ENCODE measurements at places on chromosomes 7 and 10.

DNA sequence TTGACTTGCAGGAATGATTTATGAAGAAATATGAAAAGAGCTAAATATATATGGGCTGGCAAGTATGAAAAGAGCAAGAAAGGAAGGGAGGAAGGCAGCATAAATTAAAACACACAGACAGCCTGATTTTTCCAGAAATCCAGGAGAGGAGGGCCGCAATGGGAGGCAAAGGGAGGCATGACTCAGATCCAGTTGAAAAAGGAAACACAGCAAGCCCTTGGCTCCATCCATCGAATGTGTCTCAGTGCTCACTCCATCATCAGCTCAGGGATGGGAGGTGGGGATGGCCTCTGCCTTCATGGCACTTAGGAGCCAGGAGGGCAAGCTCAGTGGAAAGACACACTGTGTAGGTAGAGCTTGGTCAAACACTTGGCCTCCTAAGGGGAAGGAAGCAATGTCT is 75.7 kb upstream of the PDZD8 start:
- DNase-seq: no peak

DNA sequence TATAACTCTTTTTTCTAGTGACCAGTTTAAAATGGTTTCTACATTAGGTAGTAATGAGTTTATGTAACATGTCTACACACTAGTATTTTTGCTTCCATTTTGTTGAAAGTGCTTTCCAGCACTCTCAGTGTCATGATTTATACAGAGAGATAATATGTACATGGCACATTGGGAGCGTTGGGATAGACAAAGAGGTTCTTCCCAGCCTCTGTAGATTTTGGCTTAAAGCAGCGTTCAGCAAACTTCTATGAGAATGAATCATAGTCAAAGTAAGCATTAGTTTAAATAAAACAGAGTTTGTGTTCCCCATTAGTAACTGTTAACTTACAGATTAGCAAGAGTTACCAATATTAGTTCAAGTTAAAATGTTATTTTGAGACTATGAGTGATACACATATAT is 43.9 kb downstream of the SEPTIN14 start:
- DNase-seq: no peak

DNA sequence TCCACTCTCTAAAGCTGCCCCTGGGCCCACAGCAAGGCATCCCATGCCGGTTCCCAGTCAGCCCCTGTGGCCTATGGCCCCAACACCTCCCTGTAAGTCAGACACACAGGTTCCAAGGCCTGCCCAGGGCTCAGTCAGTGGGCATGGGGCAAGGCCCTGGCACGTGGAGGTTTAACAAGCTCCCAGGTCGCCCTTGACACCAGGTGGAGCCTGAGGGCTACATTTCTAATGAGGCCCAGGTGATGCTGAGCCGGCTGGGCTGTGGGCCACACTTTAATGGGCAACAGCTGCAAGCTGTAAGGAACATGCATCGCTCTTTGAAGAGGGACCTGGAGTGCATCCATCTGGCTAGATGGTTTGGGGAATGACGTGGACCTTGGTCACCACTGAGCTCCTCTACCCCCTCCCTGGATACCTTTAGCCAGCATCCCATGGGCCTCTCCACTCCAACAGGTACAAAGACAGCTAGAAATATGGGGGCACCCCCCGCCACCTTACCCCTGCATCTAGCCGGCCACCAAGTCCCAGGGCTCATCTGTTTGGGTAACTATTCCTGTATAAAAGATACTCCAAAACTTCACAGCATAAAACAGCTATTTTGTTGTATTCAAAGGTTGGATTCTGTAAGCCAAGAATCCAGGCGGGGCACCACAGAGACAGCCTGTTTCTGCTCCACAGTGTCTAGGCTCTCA is 122.5 kb downstream of the OAT start:
- no peak for DNase-seq

DNA sequence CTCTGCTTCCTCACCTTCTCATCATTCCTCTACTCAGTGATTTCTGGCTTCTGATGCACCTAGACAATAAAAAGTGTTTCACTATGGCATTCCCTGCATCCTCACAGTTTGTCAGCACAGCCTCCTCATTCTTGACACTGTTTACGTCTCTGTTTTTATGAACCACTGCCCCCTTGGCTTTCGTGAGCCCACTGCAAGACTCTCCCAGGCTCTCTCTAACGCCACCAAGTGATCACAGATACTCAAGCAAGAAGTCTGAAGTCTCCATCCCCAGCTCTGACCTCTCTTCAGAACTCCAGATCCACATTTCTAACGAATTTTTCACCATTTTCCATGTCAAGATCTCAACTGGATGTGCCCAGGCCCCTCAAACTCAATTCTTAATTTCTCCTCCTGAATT is 8.9 kb downstream of the SLC16A9 start:
- DNase-seq: no peak

DNA sequence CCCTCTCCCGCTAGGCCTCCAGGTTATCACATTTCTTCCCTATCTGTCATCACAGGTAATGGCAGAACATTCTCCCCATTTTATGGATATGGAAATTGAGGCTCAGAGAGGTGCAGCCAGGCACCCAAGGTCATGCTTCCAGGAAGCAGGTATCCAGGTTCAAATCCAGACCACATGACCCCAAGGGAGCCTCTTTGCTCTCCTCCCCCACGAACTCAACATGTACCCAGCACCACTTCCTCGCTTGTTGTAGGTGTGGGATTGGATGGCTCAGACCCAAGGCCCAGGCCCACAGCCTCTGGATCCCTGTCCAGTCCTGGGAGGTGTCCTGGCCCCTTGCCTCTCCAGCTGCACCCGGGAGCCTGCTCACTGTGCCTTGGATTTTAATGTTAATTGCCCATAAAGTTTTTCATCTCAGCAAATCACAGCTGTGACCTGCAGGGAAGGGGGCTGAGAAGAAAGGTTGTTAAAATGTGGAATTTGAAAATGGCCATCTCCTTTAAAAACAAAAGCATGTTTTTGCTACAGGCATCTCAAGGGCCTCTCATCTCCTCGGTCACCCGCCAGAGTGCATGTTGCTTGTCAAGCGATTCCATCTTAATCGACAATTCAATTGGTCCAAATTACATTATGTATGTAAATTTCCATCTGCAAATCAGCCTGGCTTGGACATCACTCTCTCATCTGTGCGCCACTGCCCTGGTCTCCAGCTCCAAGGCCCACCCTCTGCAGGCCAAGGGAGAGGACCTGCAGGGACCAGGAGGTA is 205.4 kb upstream of the ZMIZ1 start:
- no peak for DNase-seq

GRCh38 chr7:96327429-96327828 is 5.5 kb upstream of the SLC25A13 start:
- no peak for DNase-seq

DNA sequence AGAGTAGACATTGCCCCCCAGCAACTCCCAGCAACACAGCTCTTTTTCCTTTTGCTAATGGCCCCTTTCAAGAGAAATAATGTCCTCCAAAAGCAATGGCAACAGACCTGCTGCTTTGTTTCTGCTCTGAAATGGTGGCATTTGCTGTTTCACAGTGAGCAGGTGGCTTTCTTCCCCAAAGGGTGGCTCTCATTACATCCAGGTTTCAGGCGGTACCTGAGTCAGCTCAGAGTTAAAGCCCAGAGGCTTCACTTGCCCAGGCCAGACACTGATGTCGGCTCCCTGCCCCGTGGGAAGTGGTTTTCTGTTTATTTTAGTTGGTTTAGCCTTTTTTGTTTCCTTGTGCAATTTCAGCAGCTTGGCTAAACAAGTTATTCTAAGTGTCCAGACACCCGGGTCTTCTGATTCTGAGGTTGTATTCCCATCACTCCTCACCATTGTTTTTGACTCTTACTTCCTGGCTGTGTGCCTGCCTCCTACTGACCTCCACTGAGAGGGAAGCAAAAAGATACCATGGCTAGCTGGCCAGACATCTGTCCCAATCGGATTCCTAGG is 7.8 kb upstream of the ATOH7 start:
- no peak for DNase-seq

- DNase-seq: no peak
Measured at GRCh38 chr7:149886018-149886415, 12.2 kb downstream of the ATP6V0E2 start.

- no peak for DNase-seq
Measured at GRCh38 chr10:10128387-10128786, 889.3 kb upstream of the CELF2 start.

- DNase-seq: no peak
Measured at GRCh38 chr10:71580415-71580814, 139.2 kb downstream of the C10orf105 start.

DNA sequence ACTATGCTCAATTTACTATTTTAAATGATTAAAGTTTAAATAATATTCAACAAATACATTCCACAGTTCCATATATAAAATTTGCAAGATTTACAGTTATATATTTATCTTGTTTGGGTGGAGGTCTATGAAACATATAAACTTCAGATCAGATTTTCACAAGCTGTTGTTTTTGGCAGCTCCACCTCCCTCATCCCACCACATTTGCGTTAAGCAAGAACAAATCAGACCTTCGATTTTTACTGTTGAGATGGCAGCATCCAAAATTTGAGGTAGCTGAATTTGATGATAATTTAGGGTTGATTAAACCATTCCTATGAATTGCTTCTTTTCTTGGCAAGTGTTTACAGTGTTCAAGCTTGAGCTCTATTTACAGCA is 986.4 kb downstream of the REEP3 start:
- no peak for DNase-seq

DNA sequence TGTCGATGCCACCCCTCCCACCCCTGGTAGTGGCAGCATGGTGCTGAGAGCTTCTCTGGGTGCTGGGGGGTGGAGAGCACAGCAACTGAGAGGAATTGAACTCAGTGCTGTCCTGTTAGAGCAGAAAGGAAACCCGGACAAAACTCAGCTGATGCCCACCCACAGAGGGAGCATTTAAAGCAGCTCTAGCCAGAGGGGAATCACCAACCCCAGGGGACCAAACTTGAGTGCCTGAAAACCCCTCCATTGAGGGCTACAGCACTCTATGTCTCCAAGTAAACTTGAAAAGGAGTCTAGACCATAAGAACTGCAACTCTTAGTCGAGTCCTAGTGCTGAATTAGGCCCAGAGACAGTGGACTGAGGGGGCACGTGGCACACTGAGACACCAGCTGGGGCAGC is 16.8 kb upstream of the FOXI2 start:
- no peak for DNase-seq

DNA sequence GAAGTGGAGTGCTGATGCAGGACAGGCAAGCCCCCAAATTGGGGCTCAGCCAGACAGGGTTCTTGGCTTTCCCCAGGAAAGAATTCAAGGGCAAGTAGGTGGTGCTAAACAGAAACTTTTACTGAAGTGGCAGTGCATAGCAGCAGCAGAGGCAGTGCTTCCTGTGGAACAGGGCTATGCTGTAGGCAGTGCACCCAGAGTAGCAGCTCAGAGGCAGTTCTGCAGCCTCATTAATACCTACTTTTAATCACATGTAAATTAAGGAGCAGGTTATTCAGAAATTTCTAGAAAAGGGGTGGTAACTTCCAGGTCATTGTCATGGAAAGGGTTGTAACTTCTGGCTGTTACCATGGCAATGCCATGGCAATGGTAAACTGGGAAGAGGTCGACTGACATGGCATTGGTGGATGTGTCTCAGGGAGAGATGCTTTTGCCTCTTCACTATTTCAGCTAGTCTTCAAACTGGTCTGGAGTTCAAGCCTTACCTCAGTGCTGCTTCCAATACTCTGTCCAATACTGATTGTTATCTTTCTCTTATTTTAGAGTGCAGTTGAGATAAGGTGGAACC is 29.2 kb downstream of the PRSS58 start:
- no peak for DNase-seq

DNA sequence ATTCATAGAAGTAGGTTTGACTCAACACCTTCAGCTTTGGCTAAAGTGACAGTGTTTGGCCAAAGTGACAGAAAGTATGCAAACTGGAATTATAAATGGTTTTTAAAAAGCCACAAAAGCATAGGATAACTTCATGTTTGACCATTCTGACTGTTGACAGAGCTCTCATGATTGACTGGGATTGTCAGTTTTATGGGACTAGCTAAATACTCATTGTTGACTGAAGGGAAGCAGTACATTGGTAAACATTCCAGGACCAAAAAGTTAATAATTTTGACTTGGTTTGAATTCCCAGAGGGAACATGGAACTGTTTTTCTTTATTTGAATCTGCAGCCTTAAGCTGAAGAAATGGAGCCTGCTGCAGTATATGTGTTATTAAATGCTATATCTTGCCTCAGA is 84.6 kb upstream of the STEAP4 start:
- no peak for DNase-seq

DNA sequence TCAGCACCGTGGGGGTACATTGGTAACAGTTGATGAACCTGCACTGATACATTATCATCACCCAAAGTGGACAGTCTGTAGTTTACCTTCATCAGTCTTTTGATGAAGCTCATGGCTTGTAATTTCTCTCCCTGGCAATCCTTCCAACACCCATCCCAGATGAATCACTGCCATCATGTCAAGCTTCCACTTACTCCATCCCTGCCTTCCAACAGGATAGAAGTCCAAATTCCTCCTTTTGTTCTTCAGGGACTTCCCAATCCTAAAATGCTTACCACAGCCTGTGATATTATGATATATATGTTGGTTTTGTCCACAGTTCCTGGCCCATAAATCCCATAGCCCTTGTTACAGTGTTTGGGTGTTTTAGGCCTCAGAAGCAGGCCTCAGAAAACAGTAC is 16.1 kb downstream of the SNX10 start:
- no peak for DNase-seq

DNA sequence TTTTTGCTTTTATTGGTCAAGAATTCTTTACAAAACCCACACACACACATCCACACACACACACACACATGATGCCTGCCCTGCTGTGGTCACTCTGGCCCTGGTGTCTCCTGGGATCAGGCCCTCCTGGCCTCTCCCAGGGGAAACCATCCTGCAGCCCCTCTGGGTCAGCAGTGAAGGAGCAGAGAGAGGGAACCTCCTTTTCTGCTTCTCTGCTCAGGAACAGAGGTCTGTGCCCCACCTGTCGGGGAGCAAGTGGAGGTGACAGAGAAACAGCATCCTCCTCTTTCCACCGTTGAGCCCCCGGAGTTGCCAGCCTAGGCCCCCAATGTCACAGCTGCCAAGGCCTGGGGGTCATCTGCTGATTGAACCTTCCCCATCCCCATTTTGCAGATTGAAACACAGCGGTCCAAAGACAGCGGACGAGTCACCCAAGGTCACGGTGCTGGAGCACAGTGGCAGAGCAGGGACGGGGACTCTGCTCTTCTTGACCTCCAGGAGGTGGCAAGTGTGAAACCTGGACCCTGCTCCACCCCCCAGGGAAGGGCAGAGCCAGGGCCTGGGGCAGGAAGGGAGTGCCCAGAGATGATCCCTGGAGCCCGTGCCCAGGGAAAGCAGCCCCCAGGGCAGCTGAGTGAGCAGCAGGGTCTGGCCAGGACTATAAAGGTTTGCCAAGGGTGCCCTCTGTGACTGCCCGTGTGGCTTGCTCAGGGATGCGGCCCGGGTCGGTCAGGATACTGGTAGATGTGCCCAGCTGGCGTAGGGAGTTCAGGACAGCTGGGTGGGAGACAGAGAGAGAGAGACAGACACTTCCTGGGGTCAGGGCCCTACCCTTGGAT is 15.0 kb upstream of the TBL2 start:
- DNase-seq: no peak

GRCh38 chr7:113128031-113128430 is 9.7 kb upstream of the SMIM30 start:
- no peak for DNase-seq
